ENCODE measurements at places on chromosomes 12 and 14.

GRCh38 chr12:3004655-3005565 is 45.7 kb downstream of the TEAD4 start:
- peak; percentile 46 for DNase-seq

DNA sequence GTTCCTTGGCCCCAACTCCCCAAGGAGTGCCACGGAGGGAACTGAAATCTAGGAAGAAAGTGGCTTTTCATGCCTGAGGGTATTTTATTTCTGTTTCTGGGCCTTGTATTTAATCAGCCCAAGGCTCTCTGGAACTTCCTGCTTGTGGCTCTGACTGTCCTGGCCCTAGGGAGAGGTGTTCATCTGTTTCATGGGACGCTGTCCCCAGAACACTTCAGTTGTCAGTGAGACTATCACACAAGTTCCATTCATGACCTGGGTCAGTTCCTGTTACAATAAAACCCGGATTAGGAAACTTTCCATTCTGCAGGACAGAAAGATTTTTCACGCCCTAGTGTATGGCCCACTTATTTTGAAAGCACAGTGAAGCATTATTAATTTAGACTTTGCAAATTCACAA is 18.5 kb upstream of the TC2N start:
- no peak for DNase-seq

DNA sequence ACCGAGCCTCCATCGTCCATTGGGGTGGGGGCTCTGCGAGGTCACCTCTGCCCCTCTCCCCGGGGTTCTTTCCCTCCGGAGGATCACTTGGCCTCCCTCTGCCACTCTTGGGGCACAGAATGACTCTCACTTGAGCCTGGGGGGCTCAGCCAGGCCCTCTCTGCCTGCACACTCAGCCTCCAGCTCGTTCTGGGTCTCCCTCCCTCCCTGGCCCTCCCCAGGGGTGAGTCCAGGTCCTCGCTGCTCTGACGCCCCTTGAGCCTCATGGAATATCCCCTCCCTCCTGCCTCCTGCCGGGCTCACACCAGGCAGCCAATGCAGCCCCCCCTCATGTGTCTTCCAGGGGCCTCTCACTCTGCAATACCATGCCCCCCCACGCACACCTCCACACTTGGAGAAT is 17.7 kb upstream of the SFSWAP start:
- no peak for DNase-seq

- no peak for DNase-seq
Observed at GRCh38 chr12:42396473-42397259, 70.7 kb downstream of the PPHLN1 start.

GRCh38 chr12:87597114-87597513 is 432.1 kb downstream of the C12orf50 start:
- no peak for DNase-seq

DNA sequence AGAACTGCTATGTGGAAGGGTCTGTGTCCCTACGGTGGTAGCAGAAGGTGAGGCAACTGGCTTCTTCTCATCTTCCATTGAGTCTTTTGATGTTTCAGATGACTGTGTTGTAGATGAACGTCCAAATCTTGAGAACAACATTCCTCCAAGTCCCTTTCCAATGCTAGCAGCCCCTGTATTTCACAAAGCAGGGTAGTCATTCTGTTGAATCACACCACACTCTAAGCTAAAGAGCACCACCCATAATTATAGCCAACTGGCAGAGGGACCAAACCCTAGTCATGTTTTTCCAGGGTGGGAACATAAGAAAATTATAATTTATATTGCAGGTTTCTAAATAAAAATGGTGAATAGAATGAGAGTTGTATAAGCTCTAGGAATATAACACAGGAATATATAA is 98.7 kb downstream of the DDHD1 start:
- DNase-seq: no peak

- DNase-seq: no peak
Observed at GRCh38 chr14:75310295-75311111, 31.9 kb downstream of the FOS start.

GRCh38 chr12:78566456-78566855 is 298.1 kb upstream of the SYT1 start:
- no peak for DNase-seq

DNA sequence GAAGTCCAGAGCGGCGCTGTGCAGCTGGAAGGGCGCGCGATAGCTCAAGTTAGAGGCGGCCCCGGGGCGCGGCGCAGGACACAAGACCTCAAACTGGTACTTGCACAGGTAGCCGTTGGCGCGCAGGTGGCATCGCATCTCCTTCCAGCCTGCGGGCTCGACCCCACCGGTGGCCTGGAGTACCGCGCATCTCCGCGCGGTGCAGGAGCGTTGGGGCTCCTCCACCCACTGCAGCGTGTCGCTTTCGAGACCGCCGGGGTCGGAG is 553 bp downstream of the CLEC14A start:
- no peak for DNase-seq

DNA sequence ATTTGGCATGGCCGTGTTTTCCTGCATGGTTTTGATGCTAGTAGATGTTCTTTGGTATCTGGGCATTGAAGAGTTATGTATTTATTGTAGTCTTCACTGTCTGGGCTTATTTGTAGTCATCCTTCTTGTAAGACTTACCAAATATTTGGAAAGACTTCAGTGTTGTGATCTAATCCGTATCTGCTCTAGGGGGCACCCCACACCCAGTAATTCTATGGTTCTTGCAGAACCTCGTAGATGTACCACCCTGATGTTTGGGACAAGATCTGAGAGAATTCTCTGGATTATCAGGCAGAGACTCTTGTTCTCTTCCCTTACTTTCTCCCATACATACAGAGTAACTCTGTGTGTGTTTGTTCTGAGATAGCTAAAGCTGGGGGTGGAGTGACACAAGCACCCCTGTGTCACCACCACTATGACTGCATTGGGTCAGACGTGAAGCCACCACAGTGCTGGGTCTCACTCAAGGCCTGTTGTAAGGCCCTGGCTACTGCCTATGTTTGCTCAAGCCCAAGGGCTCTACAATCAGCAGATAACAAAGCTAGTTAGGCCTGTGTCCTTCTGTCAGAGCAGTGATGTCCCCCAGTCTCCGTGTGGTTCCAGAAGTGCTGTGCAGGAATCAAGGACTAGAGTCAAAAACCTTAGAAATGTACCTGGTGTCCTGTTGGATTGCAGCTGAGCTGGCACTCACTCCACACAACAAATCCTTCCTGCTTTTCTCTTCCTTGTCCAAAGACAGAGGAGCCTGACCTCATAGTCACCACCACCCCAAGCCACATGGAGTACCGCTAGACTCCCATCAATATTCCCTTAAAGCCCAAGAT is 9.6 kb downstream of the RDH16 start:
- no peak for DNase-seq

GRCh38 chr12:104790296-104791125 is 167.6 kb downstream of the SLC41A2 start:
- DNase-seq: no peak

- no peak for DNase-seq
Observed at GRCh38 chr12:87320724-87321123, 708.5 kb downstream of the C12orf50 start.

DNA sequence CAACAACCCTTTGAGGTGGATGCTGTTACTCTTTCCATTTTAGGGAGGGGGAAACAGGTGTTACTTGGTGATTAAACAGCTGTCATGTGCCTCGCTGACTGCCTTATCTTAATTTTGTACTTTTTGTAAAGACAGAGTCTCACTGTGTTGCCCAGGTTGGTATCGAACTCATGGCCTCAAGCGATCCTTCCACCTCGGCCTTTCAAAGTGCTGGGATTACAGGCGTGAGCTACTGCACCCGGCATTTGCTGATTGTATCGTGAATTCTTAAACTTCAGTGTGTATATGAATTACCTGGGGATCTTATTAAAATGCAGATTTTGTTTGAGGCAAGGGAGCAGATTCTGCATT is 659 bp downstream of the PSMD9 start:
- no peak for DNase-seq

- no peak for DNase-seq
Observed at GRCh38 chr14:105899657-105900397, 373.4 kb downstream of the TMEM121 start.

GRCh38 chr12:96186607-96187301 is 7.4 kb upstream of the ELK3 start:
- no peak for DNase-seq

DNA sequence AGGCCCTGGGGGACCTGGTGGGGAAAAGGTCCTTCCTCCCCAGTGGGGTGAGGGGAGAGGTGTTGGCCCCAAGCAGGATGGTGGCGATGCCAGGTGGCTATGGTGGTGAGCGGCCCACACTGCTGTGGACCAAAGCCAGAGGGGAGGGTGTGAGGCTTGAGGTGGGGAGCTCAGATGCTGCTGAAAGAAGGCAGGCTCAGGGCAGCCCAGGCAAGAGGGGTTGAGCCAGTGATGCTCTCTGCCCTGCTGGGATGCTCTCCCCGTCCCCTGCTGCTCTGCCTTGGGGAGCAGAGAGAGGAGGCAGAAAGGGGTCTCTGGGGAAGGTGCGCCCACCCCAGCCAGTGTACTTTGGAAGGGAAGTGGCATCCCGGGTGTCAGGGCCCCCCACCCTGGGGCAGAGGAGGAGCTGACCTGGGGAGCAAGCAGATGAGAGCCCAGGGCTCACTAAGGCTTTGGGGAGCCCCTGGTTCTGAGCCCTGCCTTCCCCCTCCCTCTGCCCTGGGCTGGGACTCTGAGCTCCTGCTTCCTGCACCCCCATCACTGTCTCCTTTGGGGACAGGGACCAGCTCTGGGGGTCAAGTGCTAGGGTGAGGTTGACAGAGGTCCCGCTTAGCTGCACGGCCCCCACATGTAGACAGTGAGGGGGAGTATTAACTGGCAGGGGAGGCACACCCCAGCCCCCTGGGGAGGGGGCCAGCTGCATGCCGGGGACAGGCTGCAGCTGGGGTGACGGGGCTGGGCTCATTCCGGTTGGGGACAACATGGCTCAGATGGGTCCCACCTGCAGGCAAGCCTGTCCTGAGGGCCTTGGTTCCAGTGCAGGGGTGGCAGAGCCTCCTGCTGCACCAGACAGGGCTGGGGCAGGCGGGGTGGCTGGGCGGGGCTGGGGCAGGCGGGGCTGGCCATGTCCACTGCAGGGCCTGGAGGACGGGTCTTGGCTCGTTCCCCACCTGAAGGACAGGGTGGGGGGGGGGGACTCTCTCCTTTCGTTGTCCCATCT is 124.4 kb downstream of the KIF26A start:
- DNase-seq: no peak

DNA sequence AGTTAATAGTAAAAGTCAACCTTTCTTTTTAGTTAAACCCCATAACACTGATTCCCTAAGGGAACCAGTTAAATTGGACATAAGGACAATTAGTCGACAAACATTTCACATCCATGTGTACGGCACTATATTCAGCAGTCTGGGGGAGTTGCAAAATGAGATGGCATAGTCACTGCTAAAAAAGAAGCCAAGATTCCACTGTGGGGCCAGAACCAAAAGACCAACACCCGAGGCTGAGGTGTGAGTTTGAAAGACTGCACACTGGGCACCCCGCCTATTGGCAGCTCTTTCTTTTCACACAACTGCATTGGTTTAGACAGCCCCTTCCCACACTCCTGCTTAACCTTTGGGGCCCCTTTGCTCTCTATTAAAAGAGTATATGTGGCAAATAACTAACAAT is 16.7 kb downstream of the SETD3 start:
- no peak for DNase-seq

DNA sequence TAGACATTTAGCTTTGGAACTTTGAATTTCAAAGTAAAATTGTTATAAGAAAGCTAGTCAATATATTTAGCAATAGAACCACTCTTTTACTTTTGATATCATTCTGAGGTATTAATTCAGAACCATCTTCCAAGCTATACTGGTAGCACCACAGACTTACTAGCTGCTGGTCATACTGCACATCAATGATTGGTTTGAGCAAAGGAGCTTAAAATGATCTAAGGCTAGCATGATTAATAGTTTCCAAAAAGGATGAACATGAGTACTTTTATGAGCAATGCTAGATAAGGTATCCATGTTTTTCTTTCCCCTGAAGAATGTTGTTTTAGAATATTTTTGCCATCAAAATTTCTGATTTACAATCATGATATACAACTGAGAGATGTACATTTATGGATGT is 17.2 kb downstream of the CNIH1 start:
- no peak for DNase-seq

- no peak for DNase-seq
Observed at GRCh38 chr12:76346798-76347420, 1.3 kb downstream of the BBS10 start.

DNA sequence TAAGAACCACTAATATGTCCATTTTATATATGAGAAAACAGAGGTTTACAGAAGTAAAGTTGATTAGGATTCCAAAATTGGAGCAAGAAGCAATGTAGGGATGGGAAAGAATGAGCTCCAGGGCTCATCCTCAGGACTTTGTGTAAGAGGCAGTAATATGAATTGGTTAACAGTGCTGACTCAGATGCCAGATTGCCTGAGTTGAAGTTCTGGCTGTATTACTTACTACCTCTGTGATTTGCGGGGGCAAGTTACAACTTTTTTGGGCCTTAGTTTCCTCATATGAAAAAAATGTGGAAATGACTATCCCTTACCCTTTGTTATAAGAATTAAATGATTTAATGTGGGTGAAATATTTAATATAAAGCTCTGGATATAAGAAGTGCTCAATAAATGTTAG is 35.1 kb upstream of the PPP2R5E start:
- no peak for DNase-seq

GRCh38 chr12:38850461-38850860 is 54.9 kb downstream of the CPNE8 start:
- DNase-seq: no peak

DNA sequence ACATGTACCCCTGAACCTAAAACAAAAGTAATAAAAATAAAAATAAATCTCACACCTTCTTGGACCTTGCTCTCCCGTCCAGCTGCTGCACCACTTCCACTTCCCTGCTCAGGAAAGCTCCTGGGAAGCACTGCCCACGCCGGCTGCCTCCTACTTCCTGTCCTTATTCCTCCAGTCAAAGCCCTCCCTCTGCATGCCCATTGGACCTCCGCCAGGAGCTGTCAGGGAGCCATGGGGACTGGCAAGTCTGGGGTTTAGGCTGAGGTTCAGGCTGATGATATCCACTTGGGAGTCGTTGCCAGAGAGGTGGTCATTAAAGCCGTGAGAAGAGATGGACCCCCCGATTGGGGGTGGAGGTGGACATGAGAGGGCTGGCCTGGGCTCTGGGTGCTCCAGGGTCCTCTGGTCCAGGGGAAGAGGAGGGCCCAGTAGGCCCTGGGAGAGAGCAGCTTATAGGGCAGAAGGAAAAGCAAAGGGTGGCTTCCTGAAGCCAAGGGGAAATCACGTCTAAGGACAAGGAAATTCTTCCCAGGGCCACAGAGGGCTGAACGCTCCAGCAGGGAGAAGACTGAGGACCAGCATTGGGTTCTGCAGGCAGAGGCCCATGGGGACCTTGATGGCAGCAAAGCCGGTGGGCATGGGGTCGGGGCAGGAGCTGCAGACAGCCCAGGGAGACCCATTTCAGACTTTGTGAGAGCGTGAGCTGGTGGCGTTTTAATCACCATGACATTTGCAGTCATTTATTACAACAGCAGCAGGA is 78.7 kb downstream of the FZD10 start:
- no peak for DNase-seq

- DNase-seq: no peak
Observed at GRCh38 chr12:28937196-28937595, 211.9 kb upstream of the FAR2 start.

Measured in GM12891 (cell line).